ENCODE measurements at places on chromosomes 7 and 10.

GRCh38 chr7:134004829-134005505 lies 122.2 kb upstream of the LRGUK start:
- DNase-seq = no peak

DNA sequence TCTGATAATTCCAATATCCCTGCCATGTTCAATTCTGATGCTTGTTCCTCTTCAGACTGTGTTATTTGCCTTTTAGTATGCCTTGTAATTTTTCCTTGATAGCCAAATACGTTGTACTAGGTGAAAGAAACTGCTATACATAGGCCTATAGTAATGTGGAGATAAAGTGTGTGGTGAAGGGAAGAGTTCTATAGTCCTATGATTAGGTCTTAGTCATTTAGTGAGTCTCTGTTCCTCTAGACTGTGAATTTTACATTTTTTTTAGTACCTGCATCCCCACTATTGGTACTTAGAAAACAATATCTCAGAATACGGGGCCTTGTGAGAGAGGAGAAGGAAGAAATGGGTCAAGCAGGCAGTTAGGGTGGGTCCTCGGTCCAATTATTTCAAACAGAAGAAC lies 59.6 kb upstream of the SEMA3E start:
- DNase-seq = no peak

DNA sequence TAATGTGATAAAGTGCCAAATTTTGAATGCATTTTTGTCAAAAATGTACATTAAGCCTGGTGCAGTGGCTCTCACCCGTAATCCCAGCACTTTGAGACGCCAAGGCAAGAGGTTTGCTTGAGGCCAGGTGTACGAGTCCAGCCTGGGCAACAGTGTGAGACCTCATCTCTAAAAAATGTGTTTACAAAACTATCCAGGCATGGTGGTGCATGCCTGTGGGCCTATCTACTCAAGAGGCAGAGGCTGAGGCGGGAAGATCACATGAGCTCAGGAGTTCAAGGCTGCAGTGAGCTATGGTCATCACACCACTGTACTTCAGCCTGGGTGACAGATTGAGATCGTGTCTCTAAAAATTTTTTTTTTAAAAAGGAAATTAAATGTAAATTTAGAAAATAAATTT lies 18.5 kb upstream of the MGMT start:
- no peak for DNase-seq

- DNase-seq = no peak
These were observed 119.0 kb downstream of the BICC1 start for GRCh38 chr10:58631715-58632114.

DNA sequence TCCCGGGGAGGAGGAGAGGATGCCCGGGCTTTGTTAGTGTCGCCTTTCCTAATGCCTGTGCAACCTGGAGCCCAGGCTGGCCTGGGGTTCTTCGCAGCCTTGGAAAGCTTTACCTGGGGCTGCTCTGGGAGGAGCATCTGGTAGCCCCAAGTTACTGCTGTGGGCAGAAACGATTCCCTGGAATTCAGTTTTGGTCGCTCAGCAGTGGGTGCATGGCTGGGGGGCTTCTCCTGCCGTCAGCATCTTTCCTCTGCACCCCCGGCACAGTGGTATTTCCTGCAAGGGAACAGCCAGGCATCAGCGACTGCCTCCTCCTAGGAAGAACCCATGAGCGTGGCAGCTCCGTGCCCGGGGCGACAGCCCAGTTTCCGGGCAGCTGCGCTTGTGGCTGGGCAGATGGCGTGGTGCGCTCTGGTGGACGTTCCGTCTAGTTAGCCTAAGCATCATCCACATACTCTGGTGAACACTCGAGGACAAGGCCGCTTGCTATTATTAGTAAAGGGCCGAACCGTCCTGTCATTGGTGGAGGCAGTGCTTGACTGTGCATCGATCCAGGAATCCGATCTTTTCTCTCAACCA lies 107.0 kb upstream of the BTBD16 start:
- no peak for DNase-seq

- no peak for DNase-seq
These were observed 30.3 kb downstream of the ANKMY2 start for GRCh38 chr7:16615228-16615627.

- DNase-seq = no peak
These were observed 82.7 kb upstream of the SAMD8 start for GRCh38 chr10:75028748-75029147.

GRCh38 chr7:87173471-87173870 lies 21.2 kb downstream of the DMTF1 start:
- DNase-seq = no peak

GRCh38 chr7:92750946-92751345 lies 85.4 kb downstream of the CDK6 start:
- no peak for DNase-seq

GRCh38 chr10:94500063-94500462 lies 45.5 kb upstream of the HELLS start:
- DNase-seq = no peak

- DNase-seq = no peak
These were observed 52.1 kb downstream of the ST7 start for GRCh38 chr7:117005449-117005848.

GRCh38 chr10:113221756-113222168 lies 271.7 kb downstream of the TCF7L2 start:
- DNase-seq = no peak

Data from CD4-positive, alpha-beta T cell treated with Interleukin-15 for 4 hours (primary cell).